ENCODE measurements at places on chromosomes 2 and 18.

DNA sequence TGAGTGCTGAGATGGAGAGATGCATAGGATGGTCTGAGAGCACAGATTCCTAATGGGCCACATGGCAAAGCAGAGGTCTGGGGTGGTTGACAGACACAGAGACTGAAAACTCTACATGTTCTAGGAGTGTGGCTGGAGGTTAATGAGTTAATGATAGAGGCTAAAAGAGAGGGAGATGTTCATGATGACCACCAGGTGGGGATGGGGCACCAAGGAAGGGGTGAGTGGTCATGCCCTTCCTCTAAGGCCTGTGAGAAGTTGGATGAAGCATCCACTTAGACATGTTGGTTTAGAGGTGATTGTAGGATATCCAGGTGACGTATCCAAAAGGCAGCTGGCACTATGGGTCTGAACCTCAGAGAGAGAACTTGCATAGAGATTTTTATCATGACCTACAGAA is 102.1 kb downstream of the LRP2 start:
- no peak for DNase-seq

- DNase-seq = no peak
These were observed 32.1 kb upstream of the COLEC12 start for GRCh38 chr18:532632-533031.

DNA sequence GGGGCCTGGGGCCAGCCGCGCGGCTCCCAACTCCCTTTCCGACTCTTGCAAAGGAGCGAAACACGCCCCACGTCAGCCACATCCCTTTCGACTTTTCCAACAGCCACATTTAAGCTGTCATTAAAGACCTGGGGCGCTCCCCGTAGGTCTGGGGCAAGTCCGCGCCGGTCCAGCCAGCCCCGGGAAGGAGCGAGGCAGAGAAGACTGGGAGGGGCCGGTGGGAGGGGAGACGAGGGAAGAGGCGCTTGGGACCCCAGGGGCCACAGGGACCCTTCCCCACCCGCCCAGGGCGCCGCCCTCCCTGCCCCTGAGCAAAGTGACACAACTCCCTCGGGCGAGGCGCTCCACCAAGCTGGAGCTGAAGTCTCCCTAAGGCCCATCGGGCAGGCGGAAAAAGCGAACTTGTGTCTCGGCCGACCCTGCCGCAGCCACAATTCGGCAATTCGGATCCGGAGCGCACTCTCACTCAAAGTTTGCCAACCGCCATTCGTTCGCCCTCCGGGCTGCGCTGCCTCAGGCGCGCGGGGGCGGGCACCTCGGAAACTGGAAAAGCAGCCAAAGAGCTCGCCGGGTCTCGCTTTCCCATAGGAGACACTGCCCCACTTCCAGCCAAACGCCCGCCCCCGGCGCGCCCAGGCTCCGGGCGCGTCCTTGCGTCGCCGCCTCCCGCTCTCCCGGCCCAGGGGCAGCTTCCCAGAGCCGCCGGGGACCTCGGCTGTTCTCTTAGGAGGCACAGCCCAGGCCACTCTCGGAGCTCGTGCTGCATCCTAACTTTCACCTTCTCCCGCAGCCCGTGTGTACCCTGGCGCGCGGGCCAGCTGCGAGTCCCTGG is 1.1 kb upstream of the KCTD1 start:
- no peak for DNase-seq

DNA sequence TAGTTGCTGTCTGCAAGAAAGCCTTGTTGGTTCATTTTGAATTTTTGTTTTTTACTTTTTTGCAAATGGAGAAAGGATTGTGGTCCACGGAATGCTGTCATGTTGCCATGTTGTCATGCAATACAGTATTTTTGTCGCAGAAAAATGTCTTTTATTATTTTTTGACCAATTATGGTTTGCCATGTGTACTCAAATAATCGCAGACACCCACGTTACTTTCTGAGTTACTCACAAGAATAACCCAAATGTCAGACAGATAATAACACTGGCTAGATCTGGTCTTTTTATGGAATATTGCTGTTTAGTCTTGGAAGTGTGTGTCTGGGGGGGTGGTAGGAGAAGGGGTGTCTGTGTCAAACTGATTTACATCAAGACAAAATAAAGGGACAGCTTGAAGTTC is 188.9 kb downstream of the LTBP1 start:
- DNase-seq = no peak
